Motor neuron (in vitro differentiated cells): ENCODE measurements at places on chromosomes 5 and 9. TPM values are rescaled to one million over a fixed set of nuclear protein-coding genes. Genes with fewer than 3 reads are reported as not detected.

PCDHB7 gene
- total RNA-seq, result 0.49 and 1.8 TPM in 2 replicates

PCDHGA7 gene
- 0.32 and 0.41 TPM in 2 replicates for total RNA-seq

ARSI gene
- 0.18 and 0.21 TPM in 2 replicates for total RNA-seq

SLC2A8 gene
- total RNA-seq, result 9.9 and 10.7 TPM in 2 replicates

ARRDC3 gene
- 31.5 and 35.9 TPM in 2 replicates for total RNA-seq

FER gene
- total RNA-seq, result 10.9 and 11.5 TPM in 2 replicates

TRMO gene
- 17.4 and 20.6 TPM in 2 replicates for total RNA-seq

LIX1 gene
- total RNA-seq, result 0.58 and 0.62 TPM in 2 replicates

TEX48 gene
- not detected in 2 replicates for total RNA-seq

RCL1 gene
- total RNA-seq, result 10.3 and 11.5 TPM in 2 replicates

FOXD4L3 gene
- 0.20 and 0.48 TPM in 2 replicates for total RNA-seq

ABCA1 gene
- total RNA-seq, result 19.7 and 20.7 TPM in 2 replicates

GPR150 gene
- 0.27 and 0.33 TPM in 2 replicates for total RNA-seq

DNA sequence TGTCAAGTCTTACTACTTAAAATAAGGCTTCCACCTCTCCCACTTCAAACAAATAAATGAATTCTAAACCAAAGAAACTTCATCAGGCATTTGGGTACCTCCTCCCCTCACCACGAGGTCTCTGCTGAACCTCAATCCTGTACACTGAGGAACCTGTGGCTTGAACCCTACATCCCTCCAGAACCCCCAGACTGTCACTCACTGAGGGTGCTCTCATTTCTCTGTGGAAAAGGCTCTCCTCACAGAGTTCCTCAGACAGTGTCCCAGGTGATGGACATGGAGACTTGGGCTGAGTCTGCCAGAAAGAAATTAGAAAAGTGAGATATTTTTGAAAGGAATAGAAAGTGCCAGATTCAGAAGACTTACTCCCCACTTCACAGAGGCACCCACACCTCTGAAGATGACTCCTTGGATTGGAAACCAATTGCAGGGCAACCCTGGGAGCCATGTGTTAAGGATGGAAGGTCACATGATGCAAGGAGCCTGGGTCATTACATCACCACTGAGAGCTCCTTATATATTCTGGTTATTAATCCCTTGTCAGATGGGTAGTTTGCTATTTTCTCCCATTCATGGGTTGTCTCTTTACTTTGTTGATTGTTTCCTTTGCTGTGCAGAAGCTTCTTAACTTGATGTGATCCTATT lies 19.8 kb downstream of the MLANA start:
- no peak for ATAC-seq

- no peak for ATAC-seq
Measured at GRCh38 chr5:6480133-6481051, 31.7 kb downstream of the UBE2QL1 start.

GRCh38 chr5:16894236-16895057 lies 41.6 kb downstream of the MYO10 start:
- ATAC-seq, result peak; percentile 39

GRCh38 chr5:142215915-142216681 lies 107.5 kb downstream of the NDFIP1 start:
- ATAC-seq, result no peak

- no peak for ATAC-seq
Measured at GRCh38 chr5:108472237-108472636, 90.3 kb upstream of the FBXL17 start.

DNA sequence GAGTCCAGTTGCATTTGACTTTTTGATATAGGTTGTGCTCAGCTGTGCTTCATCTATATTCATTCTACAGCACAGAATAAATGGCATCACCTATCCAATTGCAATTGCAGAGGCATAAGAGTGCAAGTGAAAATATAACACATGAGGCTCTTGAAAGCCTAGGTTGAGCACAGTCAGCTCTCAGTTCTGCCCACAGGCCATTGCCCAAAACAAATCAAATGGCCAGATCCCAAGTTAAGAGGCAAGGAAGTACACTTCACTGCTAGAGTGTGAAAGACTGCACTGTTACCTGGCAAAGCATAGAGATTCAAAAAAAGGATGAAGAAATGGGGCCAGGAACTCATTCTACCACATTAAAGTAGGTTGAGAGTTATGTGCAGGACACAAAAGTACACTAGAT lies 305.5 kb upstream of the SEMA6A start:
- no peak for ATAC-seq

- ATAC-seq, result no peak
Measured at GRCh38 chr9:36035006-36035405, 1.7 kb upstream of the RECK start.

DNA sequence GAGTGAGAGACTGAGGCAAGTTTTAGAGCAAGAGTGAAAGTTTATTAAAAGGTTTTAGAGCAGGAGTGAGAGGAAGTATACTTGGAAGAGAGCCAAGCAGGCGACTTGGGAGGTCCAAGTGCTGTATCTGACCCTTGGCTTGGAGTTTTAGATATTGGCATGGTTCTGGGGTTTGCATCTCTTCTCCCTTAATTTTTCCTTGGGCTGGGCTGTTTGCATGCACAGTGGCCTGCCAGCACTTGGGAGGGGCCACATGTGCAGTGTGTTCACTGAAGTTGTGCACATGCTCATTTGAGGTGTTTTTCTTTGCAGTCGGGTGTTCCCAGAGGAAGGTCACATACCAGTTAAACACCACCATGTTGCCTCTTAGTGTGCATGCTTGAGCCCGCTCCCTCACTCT lies 464.1 kb downstream of the DMRT2 start:
- ATAC-seq, result peak; percentile 75

- ATAC-seq, result no peak
Measured at GRCh38 chr9:8706531-8706930, 907.0 kb upstream of the DMAC1 start.

GRCh38 chr9:7613931-7614330 lies 185.6 kb downstream of the DMAC1 start:
- ATAC-seq, result no peak

GRCh38 chr5:138064526-138064925 lies 19.3 kb upstream of the WNT8A start:
- no peak for ATAC-seq

DNA sequence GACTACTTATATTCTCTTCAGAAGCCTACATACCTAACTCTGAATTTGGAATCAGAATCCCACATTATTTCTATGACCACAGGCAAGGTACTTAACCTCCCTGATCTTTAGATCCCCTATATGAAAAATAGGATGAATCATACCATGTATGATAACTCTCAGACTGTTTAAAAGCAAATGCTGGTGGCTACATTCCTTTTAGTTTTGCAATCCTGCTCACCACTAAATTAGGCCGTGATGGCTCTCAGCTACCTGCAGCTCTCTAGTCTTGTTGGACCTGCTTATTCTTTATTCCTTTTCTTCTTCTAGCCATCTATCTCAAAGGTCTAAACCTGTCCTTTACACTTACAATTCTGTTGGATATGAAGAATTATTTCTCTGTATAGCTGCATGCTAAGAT lies 303.4 kb upstream of the ATP10B start:
- no peak for ATAC-seq

GRCh38 chr5:159249158-159249557 lies 13.9 kb upstream of the UBLCP1 start:
- no peak for ATAC-seq

- no peak for ATAC-seq
Measured at GRCh38 chr9:104258296-104259011, 164.3 kb downstream of the SMC2 start.

GRCh38 chr9:96021551-96022444 lies 146.3 kb downstream of the ERCC6L2 start:
- peak; percentile 41 for ATAC-seq

GRCh38 chr5:86461169-86461956 lies 156.4 kb upstream of the COX7C start:
- no peak for ATAC-seq

DNA sequence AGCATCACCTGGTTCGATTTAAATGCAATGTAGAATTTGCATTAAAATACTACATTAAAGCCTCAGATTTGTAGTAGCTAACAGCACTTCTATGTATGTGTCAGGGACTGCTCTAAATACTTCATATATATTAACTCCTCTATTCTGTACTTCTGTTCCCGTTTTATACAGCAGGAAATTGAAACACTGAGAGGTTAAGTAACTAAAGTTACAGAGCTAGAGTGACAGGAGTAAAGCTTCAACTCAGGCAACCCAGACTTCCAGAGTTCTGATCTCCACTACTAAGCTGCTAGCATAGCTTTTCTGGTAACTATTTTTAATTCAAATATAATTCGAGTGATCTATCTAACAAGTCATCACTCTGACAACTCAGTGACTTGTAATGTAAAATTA lies 619 bp upstream of the APC start:
- ATAC-seq, result peak; percentile 10

- ATAC-seq, result no peak
Measured at GRCh38 chr5:169812786-169813185, 167.5 kb downstream of the INSYN2B start.

DNA sequence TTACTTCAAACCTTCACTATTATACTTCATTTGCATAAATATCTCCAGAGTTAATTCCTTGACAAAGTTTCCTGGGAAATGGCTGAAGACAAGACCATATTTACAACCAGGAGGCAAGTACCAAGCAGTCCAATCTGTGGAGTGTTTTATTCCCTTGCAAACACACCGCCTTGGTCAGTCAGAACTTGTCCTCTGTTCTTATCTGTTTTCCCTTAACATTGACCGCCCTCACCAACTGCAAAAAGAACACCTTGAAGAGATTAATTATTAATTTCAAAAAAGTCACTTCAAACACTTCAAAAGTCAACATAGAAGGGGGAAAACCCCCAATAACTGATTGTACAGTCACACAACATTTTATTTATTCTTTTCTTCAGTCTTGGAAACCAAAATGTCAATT lies 269.0 kb upstream of the RGMB start:
- no peak for ATAC-seq

DNA sequence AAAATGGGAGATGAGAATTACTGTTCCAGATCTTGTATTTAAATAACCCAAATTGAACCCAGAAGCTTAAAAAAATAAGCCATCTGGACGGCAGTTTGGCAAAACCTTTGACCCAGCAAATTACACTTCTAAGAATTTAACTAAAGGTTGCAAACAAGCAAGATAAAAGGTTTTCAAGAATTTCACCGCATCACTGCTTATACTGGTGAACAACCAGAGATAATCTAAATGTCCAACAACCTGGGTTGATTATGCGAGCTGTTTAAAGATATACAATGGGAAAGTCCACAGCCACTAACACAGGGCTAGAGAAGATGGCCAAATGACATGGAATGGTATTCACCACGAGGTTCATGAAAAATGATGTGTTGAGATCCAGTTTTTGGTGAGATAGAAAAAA lies 149.3 kb downstream of the GNAQ start:
- ATAC-seq, result no peak

GRCh38 chr9:105921057-105921726 lies 226.9 kb downstream of the TMEM38B start:
- ATAC-seq, result no peak

- ATAC-seq, result no peak
Measured at GRCh38 chr5:61089351-61089750, 72.9 kb downstream of the SMIM15 start.

DNA sequence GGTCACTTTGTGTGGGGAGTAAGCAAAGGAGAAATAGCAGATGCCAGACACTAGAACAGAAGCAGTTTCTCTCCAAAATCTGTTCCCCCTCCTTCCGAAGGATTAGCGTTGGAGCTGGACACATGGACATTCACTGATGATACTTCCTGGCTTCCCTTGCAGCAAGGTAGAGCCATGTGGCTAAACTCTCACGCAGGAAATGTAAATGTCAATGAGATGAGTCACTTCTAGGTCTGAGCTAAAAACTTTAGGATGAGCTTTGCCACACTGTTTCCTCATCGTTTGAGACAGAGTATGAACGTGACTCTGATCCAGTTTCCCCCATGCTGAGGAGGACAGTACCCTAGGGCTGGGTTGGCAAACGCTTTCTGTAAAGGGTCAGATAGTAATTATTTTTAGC lies 5.1 kb downstream of the BHMT2 start:
- no peak for ATAC-seq

DNA sequence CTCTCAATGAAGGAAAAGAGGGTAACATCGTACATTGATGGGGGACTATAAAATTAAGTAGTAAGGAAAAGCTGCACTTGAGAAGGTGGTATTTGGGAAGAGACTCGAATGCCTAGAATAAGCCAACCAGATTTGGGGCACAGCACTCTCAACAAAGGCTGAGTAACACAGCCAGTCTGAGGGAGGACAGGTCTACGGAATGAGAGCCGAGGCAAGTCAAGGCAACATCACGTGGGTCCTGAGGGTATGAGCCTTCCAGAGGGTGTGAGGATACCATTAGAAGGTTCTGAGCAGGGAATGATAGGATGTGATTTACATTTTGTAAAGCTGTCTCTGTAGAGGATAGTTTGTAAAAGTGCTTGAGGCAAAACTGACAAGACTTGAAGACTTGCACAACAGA lies 434.1 kb downstream of the RAB3C start:
- ATAC-seq, result no peak

DNA sequence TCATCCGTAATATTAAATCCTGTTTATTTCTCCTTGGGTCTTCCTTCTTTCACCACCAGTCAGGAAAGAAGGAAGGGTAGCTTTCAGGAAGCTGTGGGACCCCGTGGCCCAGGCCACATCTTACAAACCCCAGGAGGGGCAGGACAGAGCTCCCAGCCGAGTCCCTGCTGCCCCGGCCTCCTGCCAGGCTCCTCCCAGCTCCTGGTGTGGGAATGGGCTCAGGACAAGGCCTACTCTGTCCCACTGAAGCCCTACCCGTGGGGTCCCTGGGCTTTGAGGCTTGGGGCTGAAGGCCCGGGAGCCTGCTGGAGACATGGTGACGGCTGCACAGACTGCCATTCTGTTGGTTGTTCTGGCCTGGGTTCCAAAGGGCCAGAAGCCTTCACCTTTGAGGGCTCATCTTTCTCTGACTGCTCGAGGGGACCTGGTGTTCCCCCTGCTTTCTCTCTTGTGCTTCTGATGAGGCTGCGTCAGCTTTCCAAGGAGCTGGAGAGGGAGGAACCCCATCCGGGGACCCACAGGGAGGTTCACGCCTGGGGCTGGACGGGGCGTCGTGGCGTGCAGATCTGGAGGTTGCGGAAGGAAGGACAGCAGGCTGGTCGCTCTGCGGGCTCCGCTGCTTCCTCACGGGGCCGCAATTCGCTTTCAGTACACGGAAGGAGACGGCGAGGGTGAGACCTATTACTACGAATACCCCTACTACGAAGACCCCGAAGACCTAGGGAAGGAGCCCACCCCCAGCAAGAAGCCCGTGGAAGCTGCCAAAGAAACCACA lies 86.6 kb downstream of the COL5A1 start:
- no peak for ATAC-seq

GRCh38 chr5:68033029-68033428 lies 182.5 kb upstream of the PIK3R1 start:
- ATAC-seq, result no peak

- no peak for ATAC-seq
Measured at GRCh38 chr5:135729321-135729786, 105.1 kb upstream of the SLC25A48 start.
